ENCODE measurements at places on chromosomes 5 and 9. TPM values are rescaled to one million over a fixed set of nuclear protein-coding genes. Genes with fewer than 3 reads are reported as not detected.
A peak's percentile ranks its signal among the peaks of the same experiment; 100 is the strongest.

GRCh38 chr5:10352430-10353240, 860 bp upstream of the MARCHF6 start:
- DNase-seq = no peak

DNA sequence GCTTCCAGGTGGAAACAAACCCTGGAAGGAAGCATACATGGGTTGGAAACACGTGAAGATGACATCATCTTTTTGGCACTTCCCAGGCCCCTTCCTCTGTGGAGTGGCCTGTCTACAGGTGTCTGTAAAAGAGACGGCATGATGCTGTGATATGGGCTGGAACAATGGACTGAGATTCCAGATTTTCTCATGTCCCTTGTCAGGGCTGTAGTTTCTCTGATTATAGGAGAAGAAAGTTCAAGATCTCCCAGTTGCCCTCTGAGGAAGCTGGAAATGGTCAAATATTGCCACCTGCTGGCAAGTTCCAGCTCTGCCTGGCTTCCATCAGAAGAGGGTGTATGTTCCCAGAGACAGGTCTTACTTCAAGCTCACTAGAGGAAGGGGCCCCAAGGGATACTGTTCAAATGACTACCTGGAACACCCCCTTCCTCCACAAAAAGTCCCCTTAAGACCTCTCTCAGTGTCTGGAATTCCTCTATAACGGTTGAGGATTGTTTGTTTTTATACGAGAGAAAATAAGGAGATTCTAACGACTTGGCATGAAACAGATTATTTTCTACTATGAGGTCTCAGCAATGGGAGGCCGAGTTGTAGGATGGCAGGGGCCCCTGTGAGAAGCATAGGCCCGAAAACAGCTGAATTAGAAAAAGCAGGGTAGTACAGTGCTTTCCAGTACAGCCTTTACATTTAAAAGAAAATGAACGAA, 7.3 kb upstream of the ANXA6 start:
- DNase-seq = peak; percentile 89

GRCh38 chr5:100516285-100516684, 18.9 kb upstream of the FAM174A start:
- no peak for DNase-seq

- DNase-seq = no peak
Observed at GRCh38 chr9:89278997-89279739, 31.8 kb upstream of the CKS2 start.

DNA sequence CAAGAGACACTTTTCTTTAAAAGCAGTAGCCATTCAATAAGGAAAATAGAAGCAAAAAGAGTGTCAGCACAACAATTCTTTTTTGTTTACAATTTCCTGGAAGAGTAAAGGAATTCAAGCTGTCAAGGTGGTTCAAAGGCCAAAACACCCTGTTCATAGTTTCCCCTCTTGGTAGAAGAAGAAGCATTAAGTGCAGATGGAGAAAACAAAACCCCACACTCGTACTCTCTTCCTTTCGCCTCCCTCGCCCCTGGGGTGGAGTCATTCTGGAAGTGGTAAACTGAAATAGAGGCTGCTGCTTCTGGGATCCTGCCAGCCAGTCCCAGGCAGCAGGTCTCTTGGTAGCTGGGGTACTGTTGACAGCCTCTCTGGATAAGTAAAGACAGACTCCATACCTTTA, 105.0 kb downstream of the ANKRD55 start:
- no peak for DNase-seq

GRCh38 chr5:4255441-4255840, 659.8 kb downstream of the IRX1 start:
- no peak for DNase-seq

GRCh38 chr5:68250661-68251298, 35.2 kb downstream of the PIK3R1 start:
- DNase-seq = no peak

Gene FAM78A
- 3.0 TPM for total RNA-seq

Gene GAPT
- 1.3 TPM for total RNA-seq

DNA sequence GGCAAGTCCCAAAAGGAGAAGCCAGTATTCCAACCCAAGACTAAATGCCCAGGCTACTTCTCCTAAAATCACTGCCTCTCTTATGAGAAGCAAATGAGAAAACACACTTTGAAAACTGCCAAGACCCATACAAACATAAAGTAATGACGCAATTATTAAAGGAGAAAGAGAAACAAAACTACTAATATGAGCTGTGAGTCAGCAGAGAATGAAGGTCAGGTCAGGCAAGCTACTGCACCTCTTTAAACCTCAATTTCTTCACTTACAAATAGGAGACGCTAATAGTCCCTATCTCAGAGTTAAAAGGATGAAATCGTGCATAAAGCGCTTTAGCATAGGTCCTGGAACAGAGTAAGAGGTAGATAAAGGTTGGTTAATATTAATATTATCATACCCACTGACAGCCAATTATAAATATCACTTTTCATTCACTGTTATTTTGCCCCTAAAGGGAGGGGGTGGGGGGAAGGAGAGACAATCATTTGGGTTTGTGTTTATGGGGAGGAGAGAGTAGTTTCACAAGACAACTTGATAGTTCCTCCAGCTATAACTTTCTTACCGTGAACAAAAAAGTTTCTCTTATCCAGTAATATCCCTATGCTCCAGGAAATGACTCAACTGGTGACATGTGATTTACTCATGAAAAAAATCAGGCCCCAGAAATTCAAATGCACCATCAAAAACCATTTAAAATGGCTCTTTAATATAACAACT, 3.6 kb downstream of the PSMB7 start:
- no peak for DNase-seq

DNA sequence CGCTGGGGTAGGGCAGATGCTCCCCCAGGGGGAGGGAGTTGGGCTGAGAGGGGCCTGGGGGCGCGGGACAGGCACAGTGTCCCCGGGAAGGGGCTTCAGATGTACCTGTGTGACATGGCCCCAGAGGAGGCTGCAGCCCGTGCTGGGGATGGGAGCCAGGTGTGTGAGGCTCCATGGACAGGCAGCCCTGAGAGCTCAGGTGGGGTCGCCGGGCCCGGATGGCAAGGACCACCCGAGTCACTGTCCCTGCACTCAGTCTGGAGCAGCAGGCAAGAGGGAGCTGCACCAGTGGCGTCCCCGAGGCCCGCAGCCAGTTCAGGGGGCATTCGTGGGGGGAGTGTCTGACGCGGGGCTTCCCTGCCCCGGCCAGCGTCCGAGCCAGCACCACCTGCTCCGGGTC, 18.9 kb downstream of the CCDC187 start:
- no peak for DNase-seq

GRCh38 chr9:114155995-114156656, 789 bp downstream of the COL27A1 start:
- no peak for DNase-seq

DNA sequence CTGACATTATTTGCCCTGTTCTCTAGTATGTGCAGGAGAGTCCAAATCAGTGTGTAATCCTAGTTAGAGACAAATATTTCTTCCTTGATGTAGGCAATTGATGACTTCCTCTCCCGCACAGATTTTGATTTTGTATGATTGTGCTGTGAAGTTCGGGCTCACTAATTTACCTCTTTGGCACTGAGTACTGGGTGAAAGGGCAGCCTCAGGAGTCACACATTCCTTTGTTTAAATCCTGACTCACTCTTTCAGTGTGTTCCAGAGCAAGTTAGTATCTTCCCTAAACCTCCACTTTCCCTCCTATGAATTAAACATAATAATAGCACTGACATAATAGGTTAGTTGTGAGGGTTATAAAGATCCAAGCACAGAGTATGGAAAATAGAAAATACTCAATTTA, 269.7 kb downstream of the ISL1 start:
- no peak for DNase-seq

Gene MCTP1
- total RNA-seq = 23.8 TPM

DNA sequence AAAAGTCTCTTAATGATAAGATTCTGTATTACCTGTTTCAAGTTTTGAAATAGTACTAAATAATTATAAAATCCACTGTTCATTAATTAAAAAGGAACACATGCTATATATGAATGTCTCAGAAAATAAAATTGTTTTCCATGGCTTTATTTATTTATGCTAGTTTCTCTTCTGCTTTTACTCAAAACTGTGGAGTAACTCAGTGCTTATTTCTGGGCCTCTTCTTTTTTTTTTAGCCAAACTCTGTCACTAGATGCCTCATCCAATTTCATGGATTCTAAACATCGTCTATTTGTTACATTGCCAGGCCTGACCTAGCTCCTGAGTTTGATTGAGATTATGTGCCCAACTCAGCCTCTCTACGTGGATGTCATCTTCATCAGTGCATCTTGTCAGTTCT, 1509.7 kb downstream of the MAT2B start:
- no peak for DNase-seq

- peak; percentile 80 for DNase-seq
Observed at GRCh38 chr9:134556531-134557068, 85.0 kb upstream of the COL5A1 start.

DNA sequence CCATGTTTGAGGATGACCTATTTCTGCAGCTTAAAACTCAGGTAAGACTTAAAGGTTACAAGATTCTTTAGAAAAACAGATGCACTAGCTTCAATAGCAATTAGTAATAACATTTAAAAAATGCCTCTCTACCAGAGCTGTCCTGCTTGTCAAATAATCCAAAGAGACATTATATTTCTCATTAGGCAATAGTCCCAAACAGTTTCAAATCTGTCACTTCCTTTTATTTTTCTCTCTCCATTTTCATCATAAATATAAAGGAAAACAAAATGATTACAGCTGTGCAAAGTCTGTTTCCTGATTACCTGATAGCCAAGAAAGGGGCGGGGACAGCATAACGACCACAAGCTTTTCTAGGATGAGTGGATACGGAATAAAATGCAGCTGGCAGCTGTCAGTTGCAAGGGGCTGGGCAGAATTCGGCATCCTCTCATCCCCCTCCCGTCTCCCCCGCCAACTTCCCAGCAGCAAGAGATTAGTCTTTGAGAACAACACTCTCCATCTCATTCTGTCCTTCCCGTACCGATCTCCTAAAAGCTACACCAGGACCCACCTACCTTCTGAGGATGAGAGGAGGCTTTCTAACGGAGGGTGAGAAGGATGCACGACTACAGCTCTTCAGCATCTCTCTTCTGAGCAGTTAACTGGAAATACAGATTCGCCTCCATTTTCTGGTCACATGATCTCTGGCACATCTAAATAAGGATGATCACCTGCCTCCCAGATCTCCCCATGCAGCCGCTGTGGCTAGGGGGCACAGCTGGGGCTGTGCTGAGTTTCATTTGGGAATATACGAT, 72.5 kb upstream of the PCA3 start:
- DNase-seq = no peak

- DNase-seq = no peak
Observed at GRCh38 chr5:8848366-8848765, 697.5 kb downstream of the SEMA5A start.

GRCh38 chr9:89483592-89484474, 14.1 kb downstream of the SEMA4D start:
- peak; percentile 74 for DNase-seq

Gene PGM5
- 226 TPM for total RNA-seq

Gene KLHL3
- total RNA-seq = 11.5 TPM

DNA sequence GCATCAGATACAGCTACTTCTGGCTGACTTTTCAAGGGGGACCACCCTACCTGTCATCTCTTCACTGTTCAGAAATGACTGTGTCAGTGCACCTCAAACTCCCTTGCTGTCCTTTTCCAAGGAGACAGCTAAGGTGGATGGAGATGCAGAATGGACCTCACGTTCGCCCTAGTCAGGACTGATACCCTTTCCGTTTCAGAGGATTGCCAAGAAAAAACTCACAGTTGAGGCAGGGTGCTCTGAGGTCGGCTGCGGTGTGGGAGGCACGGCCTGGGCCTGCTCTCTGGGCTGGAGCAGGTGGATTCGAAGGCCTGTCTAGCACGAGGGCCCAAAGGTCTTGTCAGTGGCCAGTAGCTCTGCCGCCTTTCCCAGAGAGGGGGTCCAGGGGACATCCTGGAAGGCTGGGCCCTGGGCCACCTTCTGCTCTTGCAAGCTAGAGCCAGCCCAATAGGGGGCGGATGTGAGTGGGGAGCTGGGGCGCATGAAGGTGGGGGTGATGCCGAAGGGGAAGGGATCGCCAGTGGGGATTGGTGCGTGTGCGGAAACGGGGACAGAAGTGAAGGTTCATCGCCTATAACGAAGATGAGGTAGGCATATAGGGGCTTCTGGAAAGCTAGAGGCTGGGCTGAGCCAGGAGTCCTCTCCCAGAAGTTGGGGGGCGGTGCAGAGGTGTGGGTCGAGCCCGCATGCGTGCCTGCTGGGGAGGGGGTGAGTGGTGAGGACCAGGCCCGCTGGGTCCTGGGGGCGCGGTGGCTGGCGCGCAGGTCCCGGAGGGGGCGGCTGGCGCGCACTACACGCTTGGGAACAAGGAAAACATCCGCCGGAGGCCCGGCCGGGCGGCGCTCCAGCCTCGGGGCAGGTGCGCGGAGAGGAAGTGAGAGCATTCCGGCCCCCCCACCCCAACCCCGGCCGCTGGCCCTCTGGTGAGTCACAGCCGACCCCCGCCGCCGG, 2.5 kb upstream of the MSMP start:
- peak; percentile 91 for DNase-seq

GRCh38 chr5:133756756-133757155, 144.4 kb upstream of the FSTL4 start:
- DNase-seq = no peak

GRCh38 chr9:22142671-22143070, 133.6 kb upstream of the CDKN2B start:
- no peak for DNase-seq

Gene IRX1
- total RNA-seq = 0.14 TPM

- no peak for DNase-seq
Observed at GRCh38 chr9:31027678-31028077, 1356.8 kb upstream of the ACO1 start.

DNA sequence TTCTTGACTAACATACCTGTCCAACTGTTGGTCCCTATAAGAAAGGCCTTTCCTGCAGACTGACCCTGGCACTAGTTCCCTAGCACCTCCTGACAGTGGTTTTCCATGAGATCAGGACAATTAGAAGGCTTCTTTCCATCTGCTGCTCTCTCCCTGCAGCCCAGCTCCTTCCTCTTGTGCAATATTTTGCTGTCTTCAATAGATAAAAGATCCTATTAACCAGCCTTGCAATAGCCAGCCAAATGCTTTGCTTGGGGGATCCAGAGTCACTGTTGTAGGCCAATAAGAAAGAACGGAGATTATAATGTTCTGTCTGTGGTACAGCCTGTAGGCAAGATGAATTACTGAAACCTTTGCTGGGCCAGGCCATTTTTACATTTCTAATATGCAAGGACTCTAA, 18.4 kb upstream of the NME5 start:
- no peak for DNase-seq

Gene PKD2L2
- total RNA-seq = 0.29 TPM

DNA sequence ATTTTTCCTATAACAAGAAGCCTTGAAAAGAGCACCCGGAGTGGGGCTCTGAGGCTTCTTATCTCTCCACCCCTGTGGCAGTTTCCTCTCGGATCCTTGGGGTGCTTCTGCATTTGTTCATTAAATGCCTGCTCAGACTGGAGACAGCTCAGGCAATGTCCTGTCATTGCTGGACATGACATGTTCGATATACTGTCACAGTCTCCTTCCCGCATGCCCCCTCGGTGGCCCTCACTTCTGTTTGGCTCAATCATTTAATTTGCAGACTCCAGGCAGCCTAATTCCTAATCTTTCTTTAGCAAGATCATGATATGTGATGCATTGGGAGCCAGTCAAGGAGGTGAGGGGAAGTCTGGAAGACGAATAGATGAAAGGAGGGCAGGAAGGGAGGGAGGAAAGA, 37.5 kb upstream of the CPEB4 start:
- no peak for DNase-seq
